ENCODE measurements at places on chromosomes 7 and 10.

DNA sequence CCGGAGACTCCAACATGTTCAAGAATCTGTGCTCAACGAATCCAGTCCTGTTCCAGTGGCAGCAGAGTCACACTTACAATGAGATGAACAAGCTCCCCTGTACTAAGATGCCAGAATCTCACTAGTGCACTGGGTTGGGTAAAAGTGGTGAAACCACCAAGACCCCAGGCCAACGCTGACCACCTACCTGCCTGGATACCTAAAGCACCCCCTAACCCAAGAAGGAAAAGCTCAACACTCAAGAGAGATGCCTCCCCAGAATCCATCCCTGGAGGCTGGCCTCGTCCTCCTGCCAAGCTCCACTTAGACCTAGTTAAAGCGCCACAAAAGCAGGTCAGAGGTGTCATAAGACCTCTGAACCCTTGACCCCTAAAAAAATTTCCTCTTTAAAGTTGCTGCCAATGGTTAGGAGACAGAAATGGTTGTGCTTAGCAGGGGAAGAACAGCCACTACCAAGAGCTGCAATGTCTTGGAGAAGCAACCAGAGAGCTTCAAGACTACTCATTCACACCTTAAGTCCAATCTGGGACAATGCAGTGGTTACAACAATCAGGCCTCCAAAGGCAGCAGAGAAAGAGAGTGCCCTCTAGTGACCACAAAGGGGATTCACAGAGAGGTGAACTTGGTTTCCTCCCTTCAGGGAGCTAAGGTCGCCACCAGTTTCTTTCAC, 94.6 kb upstream of the MACROH2A2 start:
- no peak for DNase-seq

DNA sequence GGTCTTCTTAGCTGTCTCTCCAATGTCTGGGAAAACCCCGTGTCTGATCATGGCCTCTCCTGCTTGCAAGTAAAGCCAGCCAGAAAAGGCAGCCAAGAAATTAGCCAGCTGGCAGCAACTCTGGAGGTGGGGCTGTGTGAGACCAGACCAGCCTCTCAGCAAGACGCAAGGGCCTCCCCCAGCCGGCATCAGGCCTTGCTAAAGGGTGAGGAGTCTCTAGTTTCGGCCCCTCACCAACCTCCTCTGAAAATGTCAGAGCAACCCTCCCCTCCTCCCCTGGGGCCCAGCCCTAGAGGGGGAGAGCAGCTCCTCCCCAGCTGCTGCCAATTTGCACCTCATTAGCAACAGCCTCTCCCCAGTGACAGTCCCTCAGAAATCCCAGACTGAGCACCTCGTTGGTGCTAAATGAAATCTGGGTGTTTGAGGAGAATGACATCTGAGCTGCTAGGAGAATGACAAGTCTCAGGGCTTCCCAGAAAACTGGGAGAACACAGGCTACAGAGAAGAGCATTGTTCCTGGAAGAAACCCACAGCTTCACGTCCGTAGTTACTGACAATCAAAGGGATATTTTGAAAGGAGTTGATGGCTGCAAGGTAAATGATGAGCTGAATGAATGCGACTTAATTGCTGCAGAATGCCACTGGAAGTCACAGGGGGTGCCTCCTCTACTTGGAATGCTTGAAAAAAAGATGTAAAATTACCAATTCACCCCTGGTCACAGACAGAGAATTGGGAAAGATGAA, 25.9 kb downstream of the DGKI start:
- DNase-seq, result no peak

DNA sequence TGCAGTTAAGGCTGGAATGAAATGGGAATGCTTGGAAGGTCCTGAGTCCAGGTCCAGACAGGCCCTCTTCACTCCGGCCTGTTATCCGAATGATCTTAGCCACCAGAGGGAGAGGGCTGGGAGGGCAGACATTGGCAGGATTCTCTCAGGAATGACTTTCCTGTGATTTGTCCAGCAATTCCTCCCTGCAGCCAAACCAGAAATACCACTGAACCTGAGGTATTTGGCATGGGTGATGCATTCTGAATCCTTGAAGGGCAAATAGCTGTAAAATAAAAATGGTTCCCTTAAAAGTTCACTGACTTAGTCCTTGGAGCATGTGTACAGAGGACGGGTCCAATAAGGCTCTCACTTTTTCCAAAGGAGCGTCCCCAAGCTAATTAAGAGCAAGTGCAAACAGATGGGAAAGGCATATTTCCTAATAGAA, 77.5 kb upstream of the HABP2 start:
- DNase-seq, result no peak

DNA sequence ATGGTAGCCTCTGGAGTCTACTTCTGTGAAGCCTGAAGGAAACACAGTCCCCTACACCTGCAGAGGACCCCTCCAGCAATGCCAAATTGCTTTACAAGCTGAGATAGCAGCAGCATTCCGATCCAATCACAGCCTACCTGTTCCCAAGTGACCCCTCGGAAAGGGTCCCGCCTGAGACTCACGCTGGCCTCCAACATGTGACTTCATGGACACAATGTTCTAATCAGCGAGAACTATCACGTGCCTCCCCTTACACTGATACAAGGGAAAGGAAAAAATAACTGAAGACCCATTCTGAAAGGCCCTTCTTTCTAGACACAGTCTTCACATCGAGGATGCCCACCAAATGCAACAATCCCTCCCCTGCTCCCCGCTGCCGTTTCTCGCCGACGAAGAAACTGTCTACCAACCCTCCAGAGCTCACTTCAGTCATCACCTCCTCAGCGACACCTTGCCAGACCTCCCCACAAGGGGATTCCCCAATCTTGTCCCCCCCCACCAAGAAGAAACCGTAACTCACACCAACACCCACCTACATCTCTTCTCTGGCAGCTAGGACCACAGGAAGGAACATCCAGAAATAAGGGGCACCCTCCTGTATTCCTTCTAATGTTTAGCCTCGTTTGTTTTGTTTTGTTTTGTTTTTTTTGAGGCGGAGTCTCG, 1.8 kb downstream of the SNX8 start:
- no peak for DNase-seq

DNA sequence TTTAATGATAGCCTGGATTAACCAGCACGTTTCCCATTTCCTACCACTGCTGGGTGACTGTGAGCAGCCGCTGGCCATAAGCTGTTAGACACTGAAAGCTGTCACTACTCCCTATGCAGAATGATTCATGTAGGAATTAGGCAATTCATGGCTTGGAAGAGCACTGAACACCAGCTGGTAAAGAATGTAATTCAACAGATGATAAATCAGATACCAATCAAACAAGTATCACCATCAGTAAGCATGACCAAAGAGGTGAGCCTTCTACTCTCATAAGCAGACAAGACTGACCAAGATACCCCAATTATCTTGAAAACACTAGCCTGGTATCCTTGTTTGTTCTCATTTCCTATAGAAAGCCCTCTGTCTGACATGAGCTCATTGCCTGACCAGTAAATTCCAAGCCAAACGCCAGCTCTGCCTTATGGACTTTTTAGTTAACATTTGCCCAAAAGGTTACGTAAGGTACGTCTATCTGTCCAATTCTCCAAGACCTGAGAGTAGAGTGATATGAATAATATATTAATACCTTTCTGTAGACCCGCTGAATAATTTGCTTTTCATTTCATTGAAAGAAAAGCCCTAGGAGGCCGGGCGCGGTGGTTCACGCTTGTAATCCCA, 127.7 kb downstream of the ELMO1 start:
- DNase-seq, result no peak

DNA sequence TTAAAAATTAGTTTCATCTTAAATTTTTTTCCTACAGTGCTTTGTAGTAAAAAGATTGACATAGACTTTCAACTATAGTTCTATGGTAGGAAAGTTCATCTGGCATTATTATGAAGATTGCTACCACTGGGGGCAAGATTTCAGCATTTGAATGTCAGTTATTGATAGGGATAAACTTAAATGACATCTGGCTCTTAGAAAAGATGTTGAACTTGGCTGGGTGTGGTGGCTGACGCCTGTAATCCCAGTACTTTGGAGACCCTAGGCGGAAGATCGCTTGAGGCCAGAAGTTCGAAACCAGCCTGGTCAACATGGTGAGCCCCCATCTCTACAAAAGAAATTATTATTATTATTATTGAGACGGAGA, 1.4 kb upstream of the TRA2A start:
- no peak for DNase-seq

GRCh38 chr7:151301471-151302462, 39.8 kb upstream of the NUB1 start:
- DNase-seq, result no peak

DNA sequence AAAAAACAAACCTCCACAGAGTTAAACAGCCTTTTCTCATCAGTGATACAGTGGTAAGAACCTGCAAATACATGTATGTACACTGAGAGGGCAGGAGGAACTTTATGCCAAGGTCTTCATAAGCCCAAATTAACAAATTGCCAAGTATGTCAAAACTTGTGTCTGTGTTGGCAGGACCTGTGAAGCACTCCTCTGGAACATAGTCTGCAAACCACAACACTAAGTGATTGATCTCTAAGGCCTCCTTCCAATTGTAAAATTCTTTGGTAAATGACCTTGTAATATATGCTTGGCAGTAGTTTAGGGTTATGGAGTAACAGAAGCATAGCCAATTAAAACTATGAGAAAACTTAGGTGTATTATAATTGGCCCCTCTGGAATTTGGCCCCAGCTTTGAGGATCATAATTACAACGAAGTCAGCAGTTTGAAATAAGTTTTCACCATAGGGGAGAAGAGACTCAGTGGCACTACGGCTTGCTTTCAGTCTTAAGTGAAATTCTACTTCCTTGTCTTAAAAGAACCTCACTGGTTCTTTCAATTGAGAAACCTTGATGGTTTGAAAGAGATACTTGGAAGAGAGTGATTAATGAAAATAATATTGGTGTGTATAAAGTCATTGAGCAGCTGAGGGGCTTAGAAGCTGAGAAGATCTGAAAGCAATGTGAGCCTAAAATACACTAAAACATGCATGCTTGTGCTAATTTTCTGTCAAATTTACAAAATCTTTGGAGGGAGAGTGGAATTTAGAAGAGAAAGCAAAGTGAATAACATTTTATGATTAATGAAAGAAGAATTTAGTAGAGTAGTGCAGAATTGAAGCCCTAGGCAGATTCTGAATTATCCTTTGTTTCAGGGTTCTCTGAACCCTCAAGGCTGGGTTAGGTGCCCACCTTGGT, 57.6 kb downstream of the CNNM2 start:
- DNase-seq, result no peak

- no peak for DNase-seq
These were observed 112.5 kb downstream of the UNCX start for GRCh38 chr7:1344981-1345701.

- DNase-seq, result no peak
These were observed 214.9 kb downstream of the JAZF1 start for GRCh38 chr7:27965650-27966049.

DNA sequence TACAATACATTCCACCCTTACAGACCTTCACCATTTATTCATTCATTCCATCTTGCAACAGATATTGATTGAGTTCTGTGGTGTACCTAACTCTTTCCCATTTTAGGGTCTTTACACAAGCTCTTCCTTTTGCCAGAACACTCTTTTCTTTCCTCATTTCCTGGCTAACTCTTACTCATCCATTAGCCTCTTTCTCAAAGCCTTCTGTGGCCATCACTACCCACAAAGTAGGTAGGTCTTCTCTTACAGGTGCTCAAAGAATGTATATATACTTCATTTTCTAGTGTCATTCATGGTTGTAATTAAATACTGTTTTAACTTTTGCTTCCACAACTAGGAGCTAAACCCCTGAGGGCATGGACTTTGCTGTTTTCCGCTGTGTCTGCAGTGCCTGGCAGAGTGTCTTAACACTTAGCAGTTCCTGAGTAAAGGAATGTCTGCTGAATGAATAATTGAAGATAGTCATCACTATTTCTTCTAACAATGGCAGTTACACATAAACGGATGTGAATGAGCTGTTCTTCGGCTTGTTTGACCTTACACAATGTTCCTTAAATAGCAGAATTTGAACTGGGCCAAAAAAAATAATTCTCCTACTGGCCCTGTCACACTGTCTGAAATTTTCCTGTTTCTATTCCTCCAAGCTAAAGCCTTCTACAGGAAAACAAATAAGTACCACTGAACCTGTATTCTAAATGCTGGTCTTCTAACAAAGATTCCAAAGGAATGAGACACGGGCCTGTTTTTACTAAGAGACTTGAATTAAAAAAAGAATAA, 15.1 kb downstream of the BCAP29 start:
- no peak for DNase-seq

DNA sequence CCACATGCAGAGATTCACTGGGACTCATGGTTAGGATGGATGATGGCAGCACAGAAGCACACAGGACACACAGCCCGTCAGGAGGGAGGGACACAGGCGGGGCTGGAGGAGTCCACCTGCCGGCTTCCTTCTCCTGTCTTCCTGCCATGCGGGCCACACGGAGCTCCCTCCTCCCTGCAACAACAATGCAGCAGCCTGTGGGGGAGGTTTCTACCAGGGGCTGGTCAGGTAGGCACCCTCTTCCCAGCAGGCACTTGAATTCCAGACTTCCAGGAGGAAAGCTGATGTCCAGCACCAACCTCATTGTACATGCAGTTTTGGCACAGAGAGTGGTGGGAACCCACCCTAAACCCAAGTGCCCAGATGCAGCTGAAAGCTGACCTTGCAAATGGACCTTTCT, 341.2 kb downstream of the GLRX3 start:
- DNase-seq, result no peak

DNA sequence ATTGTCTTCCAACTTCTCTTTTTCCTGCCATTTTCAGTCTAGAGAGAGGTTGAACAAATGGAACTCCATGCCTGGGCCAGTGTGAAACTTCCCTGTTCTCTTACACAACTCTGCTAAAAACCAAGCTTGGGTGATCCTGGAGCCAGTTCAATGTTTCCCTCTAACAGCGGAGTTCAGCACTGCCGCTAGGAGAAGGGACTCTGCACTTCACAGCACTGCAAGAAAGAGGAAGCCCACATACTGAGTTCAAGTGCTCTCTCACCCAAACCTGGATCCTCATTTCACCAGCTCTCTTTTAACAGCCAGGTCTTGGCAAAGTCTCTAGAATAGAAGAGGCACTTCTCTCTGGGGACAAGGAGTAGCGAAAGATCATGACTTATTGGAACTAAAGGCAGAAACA, 18.8 kb downstream of the FOXI2 start:
- DNase-seq, result no peak
